Upper lobe of left lung (tissue), 6 donors: ENCODE measurements at places on chromosomes 5 and 9. TPM values are rescaled to one million over a fixed set of nuclear protein-coding genes. Genes with fewer than 3 reads are reported as not detected.
A peak's percentile ranks its signal among the peaks of the same experiment; 100 is the strongest.

DNA sequence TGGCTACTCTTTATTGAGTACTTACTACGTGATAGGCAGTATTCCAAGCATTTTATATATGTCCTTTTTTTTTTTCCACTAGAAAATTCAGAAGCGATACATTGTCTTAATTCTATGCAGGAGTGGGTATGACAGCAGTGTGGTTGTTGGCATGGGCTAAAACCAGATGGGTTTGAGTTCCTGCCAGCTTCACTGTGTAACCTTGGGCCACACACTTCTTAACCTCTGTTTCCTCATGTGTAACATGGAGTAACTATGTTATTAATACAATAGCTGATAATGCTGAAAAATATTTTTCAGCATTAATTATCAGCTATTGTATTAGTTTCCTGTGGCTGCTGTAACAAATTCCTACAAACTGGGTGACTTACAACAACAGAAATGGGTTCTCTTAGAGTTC lies 12.0 kb downstream of the SNX18 start:
- no peak for DNase-seq
- no peaks in the 10 kb centered on the region for H3K36me3 ChIP-seq
- peaks cover 51% of the 10 kb centered on the region for H3K4me1 ChIP-seq
- H3K4me3 ChIP-seq, result no peak overlapping the region
- no peak overlapping the region for H3K27ac ChIP-seq
- H3K27me3 ChIP-seq, result no peaks in the 10 kb centered on the region

DNA sequence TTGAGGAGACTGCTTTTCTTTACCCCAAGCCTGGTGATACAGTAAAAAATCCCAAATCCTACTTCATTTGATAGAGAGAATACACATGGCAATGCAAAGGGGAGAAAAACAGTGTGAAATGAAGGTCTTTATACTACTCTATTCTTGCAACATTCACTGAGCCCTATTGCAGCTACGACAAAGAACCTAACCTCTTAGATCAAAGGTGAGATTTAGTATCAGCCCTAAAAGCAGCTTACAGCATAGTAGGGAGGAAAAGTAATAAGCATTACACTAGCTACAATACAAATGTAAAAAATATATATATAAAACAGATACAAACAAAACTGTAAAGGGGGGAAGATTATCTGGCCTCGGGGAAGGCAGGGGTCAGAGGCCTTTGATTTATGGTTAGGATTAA lies 147.1 kb downstream of the MAPKAP1 start:
- H3K4me1 ChIP-seq, result no peaks in the 10 kb centered on the region
- no peak overlapping the region for H3K4me3 ChIP-seq
- H3K36me3 ChIP-seq, result peaks cover 10% of the 10 kb centered on the region
- H3K27me3 ChIP-seq, result no peaks in the 10 kb centered on the region
- H3K27ac ChIP-seq, result no peak overlapping the region

DNA sequence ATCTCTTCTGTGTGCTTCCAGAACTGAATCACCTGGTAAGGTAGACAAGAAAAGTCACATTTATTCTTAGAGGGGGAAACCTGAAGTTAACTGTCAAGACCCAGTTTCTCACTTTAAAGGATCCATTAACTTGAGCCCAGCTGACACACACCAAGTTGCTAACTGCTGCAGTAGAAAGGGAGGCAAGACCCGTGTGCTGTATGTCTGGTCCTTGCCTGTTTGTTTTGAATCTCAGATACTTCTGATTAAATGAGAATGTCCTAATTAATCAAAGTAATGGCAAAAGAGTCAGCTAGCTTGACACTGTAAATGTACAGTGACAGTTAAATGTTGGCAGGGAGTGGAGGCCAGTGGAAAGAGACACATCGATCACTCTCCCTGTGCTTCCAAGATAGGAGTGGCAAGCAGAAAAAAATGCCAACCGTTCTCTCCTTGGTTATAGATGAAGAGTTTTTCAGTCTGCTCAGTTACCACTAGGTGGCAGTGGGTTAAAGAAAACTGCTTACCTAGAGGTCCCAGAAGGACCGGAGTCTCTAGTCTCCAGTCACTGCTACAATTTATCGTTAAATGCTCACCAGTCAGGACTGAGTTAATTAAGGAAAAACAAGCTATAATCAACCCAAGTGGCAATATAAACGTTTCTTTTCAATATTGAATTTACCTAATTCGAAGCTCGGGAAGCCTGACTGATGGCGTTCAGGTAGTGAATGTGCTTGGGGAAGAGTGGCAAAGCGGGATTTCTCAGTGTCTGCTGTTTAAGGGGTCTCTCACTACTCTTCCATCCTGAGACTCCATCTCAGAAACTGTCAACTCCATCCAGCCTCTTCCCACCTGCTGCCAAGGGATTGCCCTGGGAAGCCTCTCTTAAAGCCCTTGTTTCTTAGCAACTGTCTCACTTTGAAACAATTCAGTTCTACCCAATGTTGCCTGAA lies 18.4 kb downstream of the LSM11 start:
- H3K36me3 ChIP-seq, result no peaks in the 10 kb centered on the region
- DNase-seq, result peak; percentile 23
- H3K27me3 ChIP-seq, result no peaks in the 10 kb centered on the region
- H3K4me3 ChIP-seq, result no peak overlapping the region
- no peak overlapping the region for H3K27ac ChIP-seq

The ARL14EPL gene
- total RNA-seq, result not detected

The MYOZ3 gene
- total RNA-seq, result 0.79 TPM

The CATSPER3 gene
- total RNA-seq, result not detected

The ERBIN gene
- total RNA-seq, result 55.0 TPM
